Adrenal gland (tissue), 19 donors: ENCODE measurements at places on chromosomes 5 and 9.

- no peak for DNase-seq
Measured at GRCh38 chr9:2662496-2662895, 40.9 kb downstream of the VLDLR start.

DNA sequence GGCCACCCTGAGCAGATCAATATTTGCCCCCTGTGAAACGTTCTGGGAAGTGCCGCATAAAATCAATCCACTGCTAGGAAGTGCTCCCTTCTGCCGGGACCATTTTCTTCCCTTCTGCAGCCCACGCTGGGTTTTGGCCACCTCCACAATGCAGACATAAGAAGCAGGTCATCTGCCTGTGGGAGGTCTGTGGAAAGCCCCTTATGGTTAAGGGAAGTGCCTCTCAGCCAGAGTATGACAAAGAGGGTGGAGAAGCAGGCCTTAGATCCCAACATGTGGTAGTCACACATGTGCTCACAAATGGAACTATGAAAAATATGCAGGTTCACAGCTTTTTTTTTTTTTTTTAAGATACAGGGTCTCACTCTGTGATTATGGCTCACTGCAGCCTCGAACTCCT, 82.8 kb downstream of the SLC1A3 start:
- no peak for DNase-seq

DNA sequence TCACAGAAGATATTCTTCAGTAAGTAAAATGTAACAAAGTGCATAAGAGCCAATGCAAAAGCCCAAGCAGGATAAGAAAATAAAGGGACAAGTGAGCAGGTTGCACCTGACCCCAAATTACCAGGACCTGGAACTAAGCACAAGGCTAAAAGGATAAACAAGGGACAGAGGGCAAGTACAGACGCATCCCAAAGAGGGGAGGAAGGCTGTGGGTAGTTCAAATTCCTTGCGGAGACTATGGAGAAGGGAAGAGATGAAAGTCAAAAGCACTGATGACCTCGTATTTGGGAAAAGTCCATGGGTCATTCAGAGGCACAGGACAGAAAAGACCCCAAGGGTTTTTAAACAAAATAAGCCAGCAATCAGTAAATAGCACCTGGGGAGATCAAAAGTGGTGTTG, 11.8 kb downstream of the ELAVL2 start:
- DNase-seq = no peak

GRCh38 chr9:132708769-132709430, 38.6 kb downstream of the GTF3C4 start:
- DNase-seq = no peak

DNA sequence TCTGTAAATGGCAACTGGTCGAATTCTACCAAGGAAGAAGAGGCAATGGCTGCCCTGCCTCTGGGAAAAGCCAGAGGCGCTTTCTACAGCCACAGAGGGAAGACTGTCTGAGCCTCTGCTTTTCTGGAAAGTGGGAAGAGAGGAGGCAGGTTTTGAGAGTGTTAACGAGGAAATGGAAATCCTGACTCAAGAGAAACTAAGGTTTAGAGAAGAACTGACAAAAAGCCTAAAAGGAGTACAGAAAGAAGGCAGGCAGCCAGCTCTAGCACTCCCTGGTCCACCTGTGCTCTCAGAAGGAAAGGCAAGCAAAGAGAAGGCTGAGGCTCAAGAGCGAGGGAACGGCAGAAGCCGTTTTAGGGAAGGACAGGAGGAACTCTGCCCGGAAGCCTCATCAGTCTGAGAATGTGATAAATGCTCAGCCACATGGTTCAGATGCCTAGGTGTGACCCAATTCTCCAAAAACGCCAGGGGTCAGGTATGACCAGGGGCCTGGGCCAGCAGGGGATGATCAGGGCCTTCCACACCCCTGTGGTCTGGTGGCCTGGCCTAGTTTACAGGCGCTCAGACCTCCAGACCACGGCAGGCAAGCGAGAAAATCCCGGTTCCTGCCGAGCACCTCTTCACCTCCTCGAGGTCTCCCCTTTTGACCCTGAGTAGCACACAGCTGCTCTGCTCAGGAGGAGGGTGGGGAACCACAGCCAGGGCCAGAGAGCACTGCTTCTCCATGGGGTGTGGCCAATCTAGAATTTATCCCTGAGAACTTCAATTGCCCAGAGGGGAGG, 79.9 kb upstream of the FBXW11 start:
- DNase-seq = no peak

DNA sequence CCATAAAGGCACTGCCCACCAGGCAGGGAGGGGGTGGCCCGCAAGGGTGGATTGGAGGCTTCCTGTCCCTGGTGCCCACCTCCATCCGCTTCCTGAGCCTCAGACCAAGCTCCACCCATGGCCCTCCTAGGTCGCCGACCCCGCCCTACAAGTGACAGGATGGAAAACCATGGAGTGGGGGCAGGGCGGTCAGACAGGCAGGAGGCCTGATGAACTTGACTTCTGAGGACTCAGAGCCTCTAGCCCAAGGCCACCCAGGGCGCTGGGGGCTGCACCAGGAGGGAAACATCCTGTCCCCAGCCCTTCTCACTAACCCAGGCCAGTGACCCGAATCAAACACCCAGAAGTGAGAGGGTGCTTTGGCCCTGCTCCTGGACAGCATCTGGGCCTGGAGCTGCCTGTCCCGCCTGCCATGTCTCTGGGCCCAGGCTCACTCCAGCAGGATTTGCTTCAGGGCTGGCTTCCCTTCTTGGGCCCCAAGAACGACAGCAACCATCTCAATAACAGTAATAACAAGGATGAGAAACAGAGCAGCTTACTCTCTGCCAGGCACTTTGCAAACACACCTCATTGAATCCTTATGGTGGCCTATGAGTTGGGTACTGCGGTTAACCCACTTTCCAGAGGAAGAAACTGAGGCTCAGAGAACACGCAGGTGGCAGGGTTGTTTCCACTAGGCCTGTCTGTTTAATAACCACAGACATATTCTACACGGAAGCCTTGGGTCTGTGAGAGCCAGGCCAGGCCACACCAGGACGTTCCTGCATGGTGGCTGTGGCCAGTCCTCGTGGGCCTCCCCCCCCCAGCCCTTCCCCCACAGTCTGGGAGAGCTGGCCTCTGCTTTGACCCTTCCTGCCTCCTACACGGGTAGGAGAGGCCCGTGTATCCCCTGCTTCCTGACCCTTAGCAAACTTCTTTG, 4.4 kb upstream of the ST6GALNAC6 start:
- DNase-seq = peak; percentile 86

GRCh38 chr9:24900179-24900578, 354.5 kb upstream of the IZUMO3 start:
- DNase-seq = no peak

DNA sequence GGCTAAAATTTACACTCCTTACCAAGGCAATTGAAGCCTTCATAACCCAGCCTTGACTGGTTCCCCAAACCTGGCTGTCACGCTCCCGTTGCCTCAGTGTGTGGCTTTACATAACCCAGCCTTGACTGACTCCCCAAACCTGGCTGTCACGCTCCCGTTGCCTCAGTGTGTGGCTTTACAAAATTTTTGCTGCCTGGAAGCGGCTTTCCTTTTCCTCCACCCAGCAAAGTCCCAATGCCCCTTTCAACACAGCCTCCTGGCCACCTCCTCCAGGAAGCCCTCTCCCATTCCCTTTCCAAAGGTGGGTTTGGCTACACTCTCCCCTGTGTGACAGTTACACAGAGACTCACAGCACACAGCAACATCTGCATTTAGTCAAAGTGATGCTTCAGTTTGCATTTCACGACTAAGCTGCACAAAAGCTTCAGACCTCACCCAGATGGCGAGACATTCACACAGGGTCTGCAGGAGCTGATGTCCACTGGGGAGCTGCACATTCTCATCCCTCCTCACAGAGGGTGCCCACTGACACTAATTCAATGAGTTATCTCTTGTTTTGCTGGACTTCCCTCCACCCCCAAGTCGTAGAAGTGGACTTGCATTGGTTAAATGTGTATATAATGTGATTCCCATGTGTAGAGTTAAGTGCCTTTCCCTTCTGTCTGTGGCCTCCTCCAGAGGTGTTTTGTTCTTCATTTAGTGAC, 156.6 kb upstream of the PHYKPL start:
- DNase-seq = no peak

GRCh38 chr5:1127959-1128785, 16.3 kb upstream of the SLC12A7 start:
- DNase-seq = no peak

GRCh38 chr5:33934176-33934575, 2.0 kb upstream of the RXFP3 start:
- DNase-seq = no peak

DNA sequence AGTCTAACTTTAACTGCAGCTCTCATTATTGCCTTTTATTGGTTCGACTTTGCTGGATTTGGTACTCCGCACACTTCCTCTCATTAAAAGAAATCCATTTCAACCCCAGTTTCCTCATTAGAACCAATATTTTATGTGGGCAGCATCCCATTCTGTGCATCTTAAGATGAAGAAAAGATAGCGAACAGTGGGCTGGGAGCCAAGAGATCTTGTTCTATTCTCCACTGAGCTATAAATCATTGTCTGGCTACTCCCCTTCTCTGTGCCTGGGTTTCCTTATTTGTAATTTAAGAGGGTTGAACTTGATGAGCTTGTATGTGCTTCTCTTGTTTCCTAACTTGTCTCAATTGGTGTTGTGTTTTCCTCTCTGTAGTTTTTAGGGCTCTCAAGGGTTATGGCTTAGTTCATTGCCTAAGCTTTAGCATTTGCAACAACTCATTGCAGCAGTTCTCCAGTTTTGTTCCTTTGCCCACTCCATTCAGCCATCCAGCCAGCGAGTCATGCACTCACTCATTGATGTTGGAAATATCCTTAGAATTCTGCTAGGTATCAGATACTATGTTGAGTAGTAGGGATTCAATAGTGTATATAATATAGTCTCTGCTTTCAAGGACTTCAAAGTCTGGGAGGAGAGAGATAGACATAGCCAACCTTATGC, 273.3 kb upstream of the TNC start:
- no peak for DNase-seq

GRCh38 chr5:125700380-125700861, 722.8 kb upstream of the GRAMD2B start:
- DNase-seq = no peak

- no peak for DNase-seq
Measured at GRCh38 chr9:120136696-120137095, 443.3 kb downstream of the CDK5RAP2 start.

- no peak for DNase-seq
Measured at GRCh38 chr5:84816746-84817547, 432.3 kb upstream of the EDIL3 start.

- no peak for DNase-seq
Measured at GRCh38 chr9:69871118-69871834, 50.7 kb downstream of the CFAP95 start.

- DNase-seq = no peak
Measured at GRCh38 chr9:96158909-96159575, 142.9 kb downstream of the HSD17B3 start.

DNA sequence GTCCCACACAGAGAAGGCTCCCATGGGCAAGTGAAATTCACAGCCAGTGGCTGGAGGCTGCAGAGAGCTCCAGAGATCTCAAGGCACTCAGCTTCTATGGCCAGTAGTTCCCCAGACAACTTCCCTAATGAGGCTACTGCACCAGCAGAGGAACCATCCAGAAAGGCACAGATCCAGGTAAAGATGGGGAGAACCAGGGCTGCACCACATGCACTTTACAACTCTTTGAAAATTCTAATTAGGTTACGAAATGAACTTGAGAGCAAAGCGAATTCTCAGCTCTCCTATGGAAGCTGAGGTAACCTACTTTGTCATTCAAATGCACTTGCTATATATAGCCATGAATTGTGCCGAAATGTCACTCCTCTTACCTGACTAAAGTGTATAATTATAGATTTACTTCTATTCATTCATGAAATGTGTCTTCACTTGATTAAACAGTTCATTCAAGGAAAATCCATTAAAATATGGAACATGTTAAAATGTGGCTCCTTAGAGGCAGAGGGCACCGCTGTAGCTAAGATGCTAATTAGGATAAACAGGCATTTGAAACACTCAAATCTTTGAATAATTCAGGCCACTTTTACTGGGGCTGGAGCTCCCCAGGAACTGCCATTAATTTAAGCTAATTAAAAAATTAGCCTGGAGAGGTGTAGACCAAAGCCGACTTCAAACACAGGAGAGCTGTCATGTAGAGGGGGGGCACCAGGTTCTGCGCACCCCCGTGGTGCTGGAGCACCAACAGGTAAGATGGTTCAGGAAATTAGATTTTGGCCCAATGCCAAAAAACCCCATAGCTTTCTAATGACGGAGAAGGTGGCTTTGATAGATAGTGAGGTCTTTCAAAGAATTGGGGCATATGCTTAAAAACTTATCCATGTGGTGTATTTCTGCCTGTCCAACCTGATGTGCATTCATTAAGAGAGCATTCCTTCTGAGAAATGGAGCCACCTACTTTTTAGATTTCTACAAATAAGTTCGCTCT, 204.1 kb downstream of the GABBR2 start:
- no peak for DNase-seq

DNA sequence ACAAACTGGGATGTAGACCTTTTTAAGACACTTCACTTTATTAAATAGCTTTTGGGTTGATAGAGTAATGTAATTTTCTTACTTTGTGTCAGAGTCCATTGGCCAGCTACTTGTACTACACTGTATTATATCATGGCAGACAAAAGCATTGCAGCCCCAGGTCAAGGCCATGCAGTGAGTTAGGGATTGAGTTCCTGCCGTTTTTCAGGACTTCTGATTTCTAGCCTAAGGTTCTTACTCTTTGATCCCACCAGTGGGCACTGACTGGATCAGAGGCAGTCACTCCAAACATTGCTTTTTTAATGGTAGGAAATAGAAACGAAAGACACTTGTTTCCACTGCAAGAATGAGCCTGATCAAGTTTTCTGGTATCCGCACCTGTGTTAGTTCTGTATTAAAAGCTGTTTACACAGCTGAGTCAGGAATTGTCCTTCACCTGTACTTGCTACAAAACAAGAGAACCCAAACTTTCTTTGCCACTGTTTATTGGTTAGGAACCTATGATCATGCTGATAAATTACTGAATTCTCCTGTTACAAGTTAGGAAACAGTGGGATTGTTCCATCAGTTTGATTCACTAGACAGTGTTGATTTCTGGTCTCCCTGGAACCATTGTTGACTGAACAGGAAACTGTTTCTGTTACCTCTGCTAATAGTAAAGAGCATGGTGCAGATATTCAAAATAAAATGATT, 22.1 kb downstream of the LRRC70 start:
- no peak for DNase-seq

- peak; percentile 28 for DNase-seq
Measured at GRCh38 chr9:133763272-133764183, 25.4 kb upstream of the SARDH start.

DNA sequence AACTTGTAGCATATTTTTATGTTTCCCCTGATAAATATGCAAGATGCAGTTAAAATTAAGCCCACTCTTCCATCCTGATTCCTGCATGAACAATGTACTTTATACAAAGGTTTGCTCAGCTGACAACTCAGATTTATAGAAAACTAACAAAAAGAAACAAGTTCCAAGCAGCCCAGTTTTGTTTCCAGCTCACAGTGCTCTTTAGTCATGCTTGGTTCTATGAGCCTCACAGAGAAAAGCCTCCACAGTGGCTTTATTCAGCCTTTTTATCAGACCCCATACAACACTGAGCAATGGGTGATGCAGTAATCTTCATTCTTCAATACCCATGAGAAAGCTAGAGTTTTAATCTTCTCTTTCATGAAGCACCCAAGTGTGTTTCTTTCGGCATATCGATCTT, 329.6 kb downstream of the SLCO4C1 start:
- DNase-seq = no peak

GRCh38 chr9:128701227-128701854, 962 bp upstream of the PKN3 start:
- peak; percentile 11 for DNase-seq
